Osteoblast (primary cell): ENCODE measurements at places on chromosomes 4 and X. TPM values are rescaled to one million over a fixed set of nuclear protein-coding genes. Genes with fewer than 3 reads are reported as not detected.
A peak's percentile ranks its signal among the peaks of the same experiment; 100 is the strongest.

Gene CACNA1F
- not detected in 2 replicates for total RNA-seq

DNA sequence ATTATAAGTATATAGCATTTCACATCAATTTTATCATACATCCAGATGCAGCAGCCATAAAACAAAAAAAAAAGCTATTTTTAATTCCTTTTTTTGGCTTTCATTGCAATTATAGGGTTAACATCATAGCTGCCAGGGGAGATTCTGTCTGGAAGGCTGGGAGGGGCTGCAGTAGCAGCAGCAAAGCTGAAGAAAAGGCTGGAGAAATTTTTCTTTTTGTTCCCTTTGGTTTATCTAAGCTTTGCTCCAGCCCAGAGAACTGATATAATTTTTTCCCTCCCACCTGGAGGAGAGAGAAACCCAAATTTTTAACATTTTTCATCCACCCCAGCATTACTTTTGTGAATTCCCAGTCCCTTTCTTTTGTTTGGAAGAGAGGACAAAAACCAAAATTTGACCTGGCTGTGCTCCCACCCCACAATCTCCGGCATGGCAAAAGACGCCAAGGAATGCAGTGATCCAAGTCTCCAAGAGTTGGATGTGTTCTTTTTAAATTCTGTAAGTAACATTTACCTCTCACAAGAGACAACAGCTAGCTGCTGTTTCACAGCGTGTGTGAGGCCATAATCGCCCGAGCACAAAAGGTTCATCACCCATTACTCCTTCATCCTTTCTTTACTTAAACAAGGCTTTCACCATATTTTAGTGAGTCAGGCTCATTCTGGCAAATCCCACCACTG lies 25.1 kb upstream of the FAM156A start:
- DNase-seq: no peak

- no peak for DNase-seq
These were observed 204.5 kb downstream of the KCNIP4 start for GRCh38 chr4:21744046-21744445.

- peak; percentile 78 for DNase-seq
These were observed 243.8 kb upstream of the LDB2 start for GRCh38 chr4:17142232-17142711.

Gene NPY2R
- total RNA-seq: under 0.01 and 0.36 TPM in 2 replicates

DNA sequence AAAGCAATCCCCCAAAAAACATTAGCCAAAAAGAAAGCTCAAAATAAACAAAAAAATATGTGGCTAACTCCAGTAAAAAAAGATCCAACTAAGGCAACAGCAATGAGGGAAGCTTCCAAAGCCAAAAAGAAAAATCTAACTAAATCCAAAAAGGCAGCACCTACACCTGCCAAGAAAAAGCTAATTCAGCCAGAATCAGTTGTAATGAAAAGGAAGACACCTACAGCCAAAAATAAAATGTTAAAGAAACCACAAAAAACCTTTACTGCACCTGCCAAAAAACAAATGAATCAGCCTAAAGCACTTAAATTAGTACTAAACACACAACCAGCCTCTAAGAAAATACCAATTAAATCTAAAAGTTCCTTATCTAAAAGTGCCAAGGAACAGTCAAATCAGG lies 37.2 kb upstream of the CABS1 start:
- DNase-seq: no peak

DNA sequence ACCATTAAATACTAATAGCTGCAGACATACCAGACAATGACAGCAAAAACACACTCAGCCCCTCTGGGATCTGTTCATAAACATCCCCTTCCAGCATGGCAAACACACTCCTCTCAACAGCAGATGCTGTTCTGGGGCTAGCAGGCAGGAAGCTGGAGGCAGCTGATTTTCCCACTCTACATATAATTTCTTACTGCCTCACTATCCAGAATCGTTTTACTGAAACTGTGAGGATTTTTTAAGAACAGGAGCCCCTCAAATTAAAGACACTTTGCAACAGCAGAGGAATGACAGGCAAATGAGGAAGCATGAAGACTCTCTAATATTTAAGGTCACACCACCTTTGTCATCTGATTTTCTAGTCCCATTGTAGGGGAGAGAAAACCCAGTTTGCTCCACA lies 2.2 kb downstream of the MAPK10 start:
- no peak for DNase-seq

DNA sequence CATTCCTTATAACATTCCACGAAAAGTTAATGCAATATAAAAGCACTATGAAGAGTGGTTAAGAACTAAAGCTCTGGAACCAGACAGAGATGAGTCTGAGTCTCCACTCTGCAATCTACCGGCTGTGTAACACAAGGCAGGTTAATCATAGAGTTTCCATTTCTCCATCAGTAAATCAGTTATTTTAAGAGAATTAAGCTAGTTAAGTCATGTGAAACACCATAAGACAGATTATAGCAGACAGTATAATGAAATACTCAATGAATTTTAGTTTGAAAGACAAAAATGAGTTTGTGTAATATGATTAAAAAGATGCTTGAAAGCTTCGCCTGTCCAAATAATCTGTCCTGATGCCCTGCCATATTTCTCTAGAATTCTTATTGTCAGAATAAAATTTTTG lies 282.6 kb upstream of the ACTRT1 start:
- DNase-seq: no peak

Gene RBMXL3
- not detected in 2 replicates for total RNA-seq

DNA sequence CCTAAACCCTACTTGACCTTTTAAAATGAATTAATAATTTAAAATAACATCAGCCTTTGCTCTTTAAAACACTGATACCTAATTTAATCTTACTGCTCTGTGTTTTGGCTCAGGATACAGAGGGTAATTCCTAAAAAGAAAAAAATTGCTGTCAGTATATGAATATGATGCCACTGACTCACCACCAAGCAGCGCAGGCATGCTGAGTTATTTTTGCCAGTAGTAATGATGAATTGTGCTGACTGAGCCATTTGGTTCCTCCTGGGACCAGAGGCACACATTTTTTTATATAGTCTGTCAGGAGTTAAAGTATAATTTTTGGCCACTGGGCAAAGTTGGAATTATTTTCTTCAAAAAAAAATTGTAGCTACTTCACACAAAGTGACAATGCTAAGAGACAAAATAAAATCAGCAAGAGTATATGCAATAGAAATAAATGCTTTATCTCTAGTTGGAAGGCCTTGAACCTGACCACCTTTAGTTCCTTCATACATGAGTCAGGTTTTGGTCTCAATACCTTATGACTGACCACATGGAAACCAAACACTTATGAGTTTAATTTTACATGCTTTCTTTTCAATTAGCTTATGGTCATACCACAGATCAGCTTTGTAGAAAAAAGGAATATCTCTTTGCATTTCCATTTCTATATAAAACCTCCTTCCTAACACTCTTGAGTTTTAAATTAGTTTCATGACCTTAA lies 115.1 kb downstream of the PPP3CA start:
- DNase-seq: peak; percentile 10

Gene HPGD
- under 0.01 TPM in 1 of 2 replicates, not detected in the other for total RNA-seq

DNA sequence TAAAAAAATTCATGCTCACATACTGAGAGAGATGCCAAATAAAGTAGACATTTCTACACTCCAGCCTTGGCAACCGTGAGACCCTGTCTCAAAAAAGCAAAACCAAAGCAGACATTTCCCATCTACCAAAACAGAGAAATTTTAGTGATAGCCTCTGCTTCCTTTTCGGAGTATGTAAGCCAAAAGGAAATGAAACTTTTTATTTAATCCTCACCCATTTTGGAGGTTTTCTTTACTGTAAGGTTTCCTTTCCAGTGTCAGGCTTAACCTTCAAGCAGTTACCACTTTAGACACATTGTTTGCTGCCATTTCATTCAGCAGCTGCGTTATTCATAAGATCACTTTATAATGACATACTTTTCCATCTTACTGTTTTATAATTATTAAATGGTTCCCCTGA lies 15.9 kb downstream of the ADD1 start:
- DNase-seq: no peak

GRCh38 chrX:25013632-25014365 lies 2.0 kb downstream of the ARX start:
- DNase-seq: no peak

- no peak for DNase-seq
These were observed 4.6 kb downstream of the GAB1 start for GRCh38 chr4:143341186-143341755.

GRCh38 chr4:19983072-19983471 lies 268.6 kb upstream of the SLIT2 start:
- DNase-seq: no peak

DNA sequence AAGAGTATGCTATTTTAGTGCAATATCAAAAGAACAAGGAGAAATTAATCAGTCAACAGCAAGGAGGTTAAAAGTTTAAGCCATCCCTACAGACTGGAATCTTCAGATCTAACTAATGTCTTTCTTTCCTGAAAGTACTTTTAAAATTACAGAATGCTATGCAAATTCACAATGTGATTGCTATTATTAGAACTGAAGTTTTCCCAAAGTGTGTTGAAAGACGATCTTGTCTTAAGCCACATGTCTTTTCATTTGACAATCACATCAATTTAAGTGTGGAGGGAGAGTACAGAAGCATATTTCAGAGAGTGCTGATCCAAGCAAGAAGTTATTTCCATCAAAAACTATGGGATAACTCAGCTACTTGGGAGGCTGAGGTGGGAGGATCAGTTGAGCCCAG lies 64.7 kb upstream of the TNIP3 start:
- no peak for DNase-seq

DNA sequence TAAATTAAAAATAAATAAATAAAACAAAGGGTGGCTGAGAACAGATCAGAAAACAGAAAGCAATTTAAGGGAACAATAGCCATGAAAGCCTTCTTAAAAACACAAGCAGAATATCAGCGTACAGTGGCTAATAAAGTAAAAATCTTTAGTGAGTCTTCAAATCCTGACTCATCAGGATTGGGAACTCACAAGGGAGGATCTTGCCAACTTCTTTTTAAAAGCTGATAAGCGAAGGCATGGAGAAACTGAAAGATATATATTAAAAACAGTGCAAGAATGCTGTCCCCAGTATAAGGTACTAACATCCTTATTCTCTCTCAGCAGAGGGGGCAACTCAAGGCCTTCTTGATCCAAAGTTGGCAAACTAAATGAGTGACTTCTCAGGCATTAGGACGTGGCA lies 180.1 kb downstream of the DHX15 start:
- no peak for DNase-seq

Gene TBC1D9
- total RNA-seq: 19.4 and 19.5 TPM in 2 replicates

DNA sequence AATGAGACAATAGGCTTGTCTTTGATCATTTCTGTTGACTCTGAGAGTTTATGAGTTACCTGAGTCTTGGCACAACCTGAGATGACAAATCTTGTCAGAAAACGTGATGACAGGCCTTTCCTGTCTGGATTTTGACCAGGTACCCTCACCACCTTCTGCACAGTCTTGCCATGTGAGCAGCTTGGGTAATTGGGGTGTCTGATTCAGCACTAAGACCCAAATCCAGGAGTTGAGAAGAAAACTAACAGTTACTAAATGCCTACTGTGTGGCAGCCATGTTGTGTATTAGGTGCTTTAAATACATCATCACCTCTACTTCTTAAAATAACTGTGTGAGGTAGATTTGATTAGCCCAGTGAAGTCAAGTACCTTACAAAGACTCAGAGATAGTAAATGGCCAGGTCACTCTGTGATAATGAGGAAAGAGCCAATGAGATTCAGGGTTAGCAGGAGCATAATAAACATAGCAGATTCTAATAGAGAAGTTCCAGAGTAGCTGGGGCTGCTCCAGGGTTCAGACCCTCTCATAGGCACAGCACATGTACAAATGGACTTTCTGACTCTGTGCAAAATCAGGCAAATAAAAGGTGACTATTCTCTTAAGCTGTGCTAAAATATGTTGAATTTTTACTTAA lies 2.8 kb downstream of the EREG start:
- DNase-seq: no peak

DNA sequence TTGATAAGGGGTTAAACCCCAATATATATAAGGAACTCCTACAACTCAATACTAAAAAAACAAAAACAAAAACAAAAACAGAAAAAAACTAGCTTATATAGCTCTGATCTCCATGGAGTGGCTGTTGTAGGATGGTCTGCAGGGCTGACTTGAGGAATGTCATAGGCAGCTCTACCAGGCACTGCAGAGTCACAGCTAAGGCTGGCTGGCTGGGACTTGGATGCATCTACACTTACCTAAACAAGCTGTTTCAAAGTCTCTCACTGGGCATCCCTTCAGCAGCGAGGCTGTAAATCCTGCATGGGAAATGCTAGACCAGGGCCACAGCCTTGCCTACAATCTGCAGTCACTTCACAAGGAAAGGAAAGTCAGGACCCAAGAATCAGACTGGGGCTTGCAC lies 61.3 kb downstream of the HOPX start:
- no peak for DNase-seq

DNA sequence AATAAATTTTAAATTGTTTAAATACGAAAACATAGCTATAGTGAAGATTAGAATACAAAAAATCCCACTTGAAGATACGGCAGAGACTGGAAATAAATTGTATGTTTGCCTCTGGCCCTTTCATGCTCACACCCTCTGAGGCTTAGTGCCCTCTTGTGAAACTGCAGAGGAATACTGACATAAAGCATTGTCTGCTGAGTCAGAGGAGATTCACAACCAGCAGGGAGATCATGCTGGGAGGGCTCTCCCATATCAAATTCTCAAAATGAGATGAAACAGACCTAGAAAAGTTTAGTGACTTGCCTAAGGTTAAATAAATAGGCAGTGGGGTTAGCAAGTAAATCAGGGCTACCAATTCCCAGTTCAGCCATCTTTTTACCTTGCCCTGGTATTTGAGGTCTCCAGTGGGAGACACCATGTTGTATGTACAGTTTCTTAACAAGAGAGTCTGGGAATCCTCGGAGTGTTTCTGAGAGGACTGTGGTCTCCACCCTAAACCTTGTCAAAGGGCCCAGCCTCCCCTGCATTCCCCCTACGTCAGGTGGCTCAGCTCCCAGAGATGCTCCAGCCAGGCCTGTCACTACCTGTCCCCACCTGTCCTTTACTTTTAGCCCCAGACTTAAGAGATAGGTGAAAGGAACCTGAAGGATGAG lies 581.4 kb upstream of the DIPK2B start:
- DNase-seq: peak; percentile 86

Gene SCRG1
- 0.88 and 7.6 TPM in 2 replicates for total RNA-seq

GRCh38 chr4:149465955-149466354 lies 349.7 kb downstream of the IQCM start:
- DNase-seq: no peak

- DNase-seq: no peak
These were observed 7.7 kb downstream of the PROM1 start for GRCh38 chr4:16075975-16076757.

DNA sequence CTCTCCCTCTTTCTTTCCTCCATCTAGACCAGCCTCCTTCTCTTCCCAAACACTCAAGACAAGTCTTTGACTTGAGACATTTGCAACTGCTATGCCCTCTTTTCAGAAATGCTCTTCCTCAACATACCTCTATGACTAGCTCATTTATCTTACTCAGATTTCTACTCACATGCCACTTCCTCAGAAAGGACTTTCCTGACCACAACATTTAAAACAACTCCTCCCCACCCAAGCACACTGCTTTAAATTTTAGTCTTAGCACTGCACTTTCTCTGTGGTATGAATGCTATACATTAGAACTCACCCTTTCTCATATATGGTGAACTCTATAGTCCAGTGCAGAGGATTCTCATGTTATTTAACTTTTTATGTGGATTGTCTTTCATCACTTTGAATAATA lies 28.4 kb upstream of the SULT1E1 start:
- no peak for DNase-seq

- DNase-seq: no peak
These were observed 227.4 kb downstream of the SLC7A11 start for GRCh38 chr4:138014590-138015288.

Gene TKTL2
- total RNA-seq: not detected in 2 replicates
